NCI-H1092 (cell line): ENCODE measurements at places on chromosomes 6 and 20.

GRCh38 chr20:37384683-37385174 lies 38.8 kb downstream of the SRC start:
- DNase-seq, result no peak

DNA sequence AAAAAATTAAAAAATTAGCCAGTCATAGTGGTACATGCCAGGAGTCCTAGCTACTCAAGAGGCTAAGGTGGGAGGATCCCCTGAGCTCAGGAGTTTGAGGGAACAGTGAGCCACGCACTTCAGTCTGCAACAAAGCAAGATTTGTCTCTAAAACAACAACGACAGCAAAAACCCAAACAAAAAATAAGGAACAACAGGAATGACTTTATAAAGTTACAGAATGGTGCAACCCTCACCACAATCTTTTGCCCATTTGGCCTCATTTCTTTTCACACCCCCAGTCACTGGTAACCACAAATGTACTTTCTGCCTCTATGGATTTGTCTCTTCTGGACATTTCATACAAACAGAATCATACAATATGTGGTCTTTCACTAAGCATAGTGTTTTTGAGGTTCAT lies 16.7 kb upstream of the ZFAND3 start:
- DNase-seq, result no peak

- no peak for DNase-seq
Measured at GRCh38 chr6:15443119-15443830, 197.4 kb downstream of the JARID2 start.

- DNase-seq, result no peak
Measured at GRCh38 chr6:126064748-126065401, 78.5 kb downstream of the TRMT11 start.

GRCh38 chr20:15081261-15081660 lies 743.8 kb upstream of the FLRT3 start:
- no peak for DNase-seq

GRCh38 chr6:36660771-36661471 lies 17.6 kb upstream of the CDKN1A start:
- DNase-seq, result no peak

- no peak for DNase-seq
Measured at GRCh38 chr6:109260701-109261100, 121.6 kb downstream of the CD164 start.

DNA sequence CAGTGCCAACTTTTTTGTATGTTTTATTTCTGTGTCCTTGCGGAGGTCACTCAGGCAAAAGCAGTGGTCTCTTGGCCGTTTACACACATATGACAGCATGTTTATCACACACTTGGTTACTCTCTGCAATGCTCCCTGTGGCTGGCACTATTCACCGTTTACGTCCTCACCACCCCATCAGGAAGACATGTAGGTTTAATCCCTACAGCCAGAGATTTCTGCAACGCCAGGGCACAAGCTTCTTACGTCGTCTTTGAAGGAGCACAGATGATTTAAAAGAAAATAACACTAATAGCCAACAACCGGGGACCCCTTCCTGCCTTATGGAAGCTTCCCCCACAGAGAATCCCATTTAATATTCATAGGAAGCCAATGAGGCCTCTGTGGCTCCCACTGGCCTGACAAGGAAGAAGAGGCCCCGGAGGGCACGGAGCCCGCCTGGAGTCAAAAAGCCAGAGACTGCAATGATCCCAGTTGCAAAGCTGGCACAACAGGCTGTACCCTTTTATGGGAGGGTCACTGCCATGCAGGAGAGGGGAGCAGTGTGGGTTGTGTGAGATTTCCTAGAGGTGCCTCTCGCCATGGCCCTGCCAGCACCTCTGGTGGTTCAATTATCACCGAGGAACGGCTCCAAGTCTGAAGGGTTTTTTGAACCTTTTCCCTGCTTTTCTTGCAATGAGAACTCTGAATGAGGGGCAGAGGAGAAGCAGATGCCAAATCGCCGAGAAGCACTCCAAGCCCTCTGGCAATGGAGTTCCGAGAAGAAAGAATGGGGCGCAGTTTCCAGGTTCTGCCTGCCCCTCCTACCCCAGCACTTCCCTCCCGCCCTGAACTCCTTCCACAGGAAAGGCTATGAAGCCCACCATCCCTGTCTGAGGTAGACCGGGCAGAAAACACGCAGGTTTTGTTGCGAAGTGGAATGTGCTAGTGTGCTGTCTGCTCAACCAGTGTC lies 96.2 kb downstream of the THBS2 start:
- no peak for DNase-seq

GRCh38 chr20:20289331-20289730 lies 78.6 kb upstream of the INSM1 start:
- DNase-seq, result no peak

- no peak for DNase-seq
Measured at GRCh38 chr6:4910037-4910760, 93.6 kb downstream of the RPP40 start.

DNA sequence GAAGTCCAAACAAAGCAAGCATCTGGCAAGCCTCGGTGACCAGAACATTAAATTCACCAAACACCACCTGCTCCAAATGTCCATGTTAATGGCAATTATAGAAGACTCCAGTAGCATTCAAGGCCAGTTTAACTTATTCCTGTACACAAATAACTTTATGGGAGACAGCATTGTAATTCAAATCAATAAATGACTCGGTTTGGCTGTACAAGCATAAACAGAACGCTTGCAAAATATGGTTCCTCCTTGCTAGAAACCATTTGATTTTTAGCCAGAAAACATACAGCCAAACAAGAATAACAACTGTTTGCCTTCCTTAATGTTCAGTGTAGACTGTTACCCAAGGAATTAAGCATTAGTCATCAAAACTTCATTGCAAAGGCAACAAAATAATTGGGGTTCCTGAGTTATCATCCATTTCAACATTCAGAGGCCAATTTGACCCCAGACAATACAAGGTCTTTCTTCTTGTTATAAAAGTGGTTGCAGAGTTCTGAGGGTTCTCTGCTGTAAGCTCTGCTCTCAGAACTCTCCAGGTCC lies 125.1 kb downstream of the BFSP1 start:
- no peak for DNase-seq

- no peak for DNase-seq
Measured at GRCh38 chr6:96784650-96785049, 52.6 kb downstream of the GPR63 start.

DNA sequence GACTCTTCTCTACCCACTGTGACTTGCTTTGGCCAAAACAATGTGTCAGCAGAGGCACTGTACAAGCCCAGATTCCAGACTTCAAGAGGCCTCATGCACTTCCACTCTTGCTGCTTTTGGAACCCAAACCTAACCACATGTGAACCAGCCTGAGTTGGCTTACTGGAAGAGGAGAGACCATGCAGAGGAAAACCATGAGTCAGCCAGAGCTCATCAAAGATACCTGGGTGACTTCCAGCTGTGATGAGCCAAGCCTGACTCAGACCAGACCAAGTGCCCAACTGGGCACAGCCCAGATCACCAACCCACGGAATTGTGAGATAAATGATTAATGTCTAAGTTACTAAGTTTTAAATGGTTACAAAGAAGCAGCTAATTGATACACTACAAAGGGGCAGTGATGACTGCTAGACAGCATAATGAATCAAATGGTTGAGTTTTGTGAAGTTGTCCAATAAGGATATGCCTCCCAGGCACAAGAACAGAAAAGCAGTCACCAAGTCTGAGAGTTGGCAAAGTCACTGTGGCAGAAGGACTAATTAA lies 16.2 kb upstream of the BEND6 start:
- DNase-seq, result no peak

GRCh38 chr6:102619585-102619984 lies 1226.1 kb downstream of the GRIK2 start:
- DNase-seq, result no peak

DNA sequence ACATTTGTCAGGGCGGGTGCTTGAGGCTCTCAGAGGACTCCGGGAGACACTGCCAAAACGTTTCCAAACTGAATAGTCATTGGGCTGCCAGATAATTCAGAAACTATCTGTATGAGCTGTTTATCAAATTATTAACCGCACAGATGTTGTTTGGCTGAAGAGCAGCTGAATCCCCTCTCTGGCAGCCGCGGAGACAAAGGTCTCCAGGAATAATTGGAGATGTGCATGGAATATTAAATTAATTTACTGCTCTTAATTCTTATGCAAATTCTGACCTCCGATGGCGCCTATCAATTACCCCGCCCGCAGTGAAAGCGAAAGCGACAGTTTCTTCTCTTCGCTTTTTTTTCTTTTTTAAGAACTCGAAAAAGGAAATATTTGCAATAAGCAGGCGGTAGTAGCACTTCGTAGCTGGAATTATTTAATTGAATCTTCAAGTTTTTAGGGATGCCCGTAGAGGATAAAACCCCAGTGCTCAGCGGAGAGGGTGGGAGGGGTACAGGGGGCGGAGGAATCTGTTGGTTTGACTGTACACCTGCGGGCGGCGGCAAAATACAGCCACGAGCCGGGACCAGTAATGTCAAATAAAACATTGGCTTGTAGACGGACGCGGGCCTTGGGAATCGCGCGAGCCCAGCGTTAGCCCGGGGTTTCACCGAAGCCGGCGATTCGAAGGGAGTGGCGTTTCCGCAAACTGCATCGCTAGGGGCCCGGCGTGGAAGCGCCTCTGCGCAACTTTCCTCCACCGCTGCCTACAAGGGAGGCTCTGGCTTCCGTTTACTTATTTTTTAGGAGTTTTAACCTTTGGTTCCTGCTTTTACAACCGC lies 6.2 kb downstream of the LINC00237 start:
- peak; percentile 83 for DNase-seq

DNA sequence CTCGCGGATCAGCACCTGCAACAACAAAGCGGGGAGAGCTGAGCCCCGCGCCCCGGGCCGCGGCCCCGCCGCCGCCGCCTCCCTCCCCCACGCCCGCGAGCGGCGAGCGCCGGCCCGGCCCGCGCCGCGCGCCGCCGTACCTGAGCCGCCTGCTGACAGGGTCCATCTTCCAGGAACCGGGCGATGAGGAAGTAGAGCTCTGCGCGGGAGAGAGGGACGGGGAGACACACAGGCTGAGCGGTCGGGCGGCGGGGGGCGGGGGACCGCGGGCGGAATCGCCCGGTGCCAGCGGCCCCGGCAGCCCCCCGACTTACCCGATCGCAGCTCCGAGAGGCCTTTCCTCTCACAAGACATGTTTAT lies 359 bp downstream of the PHIP start:
- peak; percentile 34 for DNase-seq

DNA sequence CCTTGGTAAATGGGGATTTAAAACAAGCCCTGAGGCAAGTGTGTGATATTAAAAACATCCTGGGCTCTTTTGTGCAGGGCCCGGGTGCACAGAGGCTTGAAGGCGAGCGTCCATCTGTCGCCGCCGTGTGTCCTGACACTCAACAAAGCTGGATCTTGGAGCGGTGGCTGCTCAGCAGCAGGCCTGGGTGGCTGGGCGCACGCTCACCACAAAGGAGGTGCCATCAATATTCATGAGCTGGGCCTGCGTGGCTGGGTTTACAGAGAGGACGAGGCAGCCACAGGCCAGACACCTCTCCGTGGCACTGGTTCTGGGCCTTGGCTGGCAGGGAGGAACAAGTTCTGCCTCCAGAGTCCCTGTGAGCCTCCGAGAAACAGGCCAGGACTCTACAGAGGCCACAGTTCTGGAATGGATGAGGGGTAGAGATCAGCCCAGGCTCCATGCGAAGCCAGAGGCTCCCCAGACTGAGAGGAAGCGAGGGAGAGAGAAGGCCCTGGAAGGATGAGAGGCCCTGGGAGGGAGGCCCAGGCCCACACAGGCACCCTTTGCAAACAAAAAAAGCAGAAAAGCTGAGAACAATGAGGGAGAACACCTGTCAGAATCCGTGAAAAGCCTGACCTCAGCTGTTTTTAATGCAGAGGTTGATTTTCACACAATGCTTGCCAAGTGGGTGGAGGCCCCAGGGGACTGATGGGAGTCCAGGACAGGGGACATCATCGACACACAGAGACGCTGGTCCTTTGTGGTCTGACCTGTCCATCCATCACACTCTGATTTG lies 21.9 kb downstream of the BHLHE23 start:
- DNase-seq, result no peak

GRCh38 chr20:8330785-8331695 lies 199.0 kb downstream of the PLCB1 start:
- DNase-seq, result no peak
